ENCODE measurements at places on chromosomes 3 and 15.

GRCh38 chr3:29236146-29236840, 44.6 kb upstream of the RBMS3 start:
- no peak for DNase-seq

DNA sequence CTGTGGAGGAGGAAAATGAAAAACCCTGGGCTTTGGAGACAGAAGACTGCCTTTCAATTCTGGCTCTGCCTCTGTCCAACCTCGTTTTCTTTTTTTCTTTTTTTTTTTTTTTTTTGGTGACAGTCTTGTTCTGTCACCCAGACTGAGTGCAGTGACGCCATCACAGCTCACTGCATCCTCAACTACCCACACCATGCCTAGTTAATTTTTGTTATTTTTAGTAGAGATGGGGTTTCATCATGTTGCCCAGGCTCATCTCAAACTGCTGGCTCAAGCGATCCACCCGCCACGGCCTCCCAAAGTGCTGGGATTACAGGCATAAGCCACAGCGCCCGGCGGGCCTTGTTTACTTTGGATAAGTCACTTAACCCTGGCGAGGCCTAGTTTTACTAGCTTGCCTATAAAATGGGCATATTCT, 66.3 kb upstream of the SLC25A26 start:
- no peak for DNase-seq

DNA sequence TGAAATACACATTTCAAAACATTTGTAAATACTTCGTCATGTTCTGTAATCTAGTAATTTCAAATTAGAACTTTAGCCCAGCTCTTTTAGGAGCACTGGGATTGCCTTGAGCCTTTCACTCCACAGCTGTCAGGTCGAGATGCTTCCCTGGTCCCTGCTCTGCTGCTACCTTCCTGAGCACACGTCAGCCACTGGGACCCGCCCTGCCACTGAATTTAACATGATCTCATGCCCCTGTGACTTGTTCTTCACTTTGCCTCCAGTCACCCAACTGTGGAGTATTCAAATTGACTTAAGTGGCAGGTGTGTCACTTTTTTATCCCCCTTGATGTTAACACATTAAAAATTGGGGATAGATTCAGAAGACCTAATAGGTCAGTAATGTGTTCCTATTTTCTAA, 3.3 kb downstream of the ARRDC4 start:
- DNase-seq: no peak

DNA sequence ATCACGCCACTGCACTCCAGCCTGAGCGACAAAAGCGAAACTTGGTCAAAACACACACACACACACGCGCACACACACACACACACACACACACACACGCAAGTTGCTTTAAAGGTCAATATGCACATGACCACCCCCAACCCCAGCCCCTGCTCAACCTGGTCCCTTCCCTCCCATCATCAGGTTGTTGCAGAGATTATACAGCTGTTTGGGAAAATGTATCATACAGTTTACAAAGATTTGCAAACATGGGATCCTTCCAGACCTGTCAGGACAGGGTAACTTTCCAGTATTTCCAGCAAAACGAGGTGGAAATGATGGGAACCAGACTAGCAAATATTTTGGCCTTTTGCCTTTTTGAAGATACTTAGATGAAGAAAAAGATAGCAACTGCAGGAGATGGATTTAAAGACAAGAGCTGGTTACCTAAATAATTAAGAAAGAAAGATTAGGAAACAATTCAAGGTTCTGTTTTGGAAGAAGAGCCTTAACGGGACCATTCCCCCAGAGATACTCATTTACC, 80.2 kb downstream of the TNIK start:
- DNase-seq: no peak

DNA sequence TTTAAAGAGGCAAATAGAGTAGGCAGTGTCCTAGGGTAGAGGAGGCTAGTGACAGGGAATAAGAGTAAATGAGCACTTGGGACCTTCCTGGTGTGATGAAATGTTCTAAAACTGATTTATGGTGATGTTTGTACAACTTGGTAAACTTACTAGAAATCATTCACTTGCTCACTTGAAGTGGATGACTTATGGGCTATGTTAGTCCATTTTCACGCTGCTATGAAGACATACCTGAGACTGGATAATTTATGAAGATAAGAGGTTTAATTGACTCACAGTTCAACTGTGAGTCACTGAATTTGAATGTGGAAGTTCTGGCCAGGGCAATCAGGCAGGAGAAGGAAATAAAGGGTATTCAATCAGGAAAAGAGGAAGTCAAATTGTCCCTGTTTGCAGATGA, 31.7 kb upstream of the DHX36 start:
- DNase-seq: no peak

DNA sequence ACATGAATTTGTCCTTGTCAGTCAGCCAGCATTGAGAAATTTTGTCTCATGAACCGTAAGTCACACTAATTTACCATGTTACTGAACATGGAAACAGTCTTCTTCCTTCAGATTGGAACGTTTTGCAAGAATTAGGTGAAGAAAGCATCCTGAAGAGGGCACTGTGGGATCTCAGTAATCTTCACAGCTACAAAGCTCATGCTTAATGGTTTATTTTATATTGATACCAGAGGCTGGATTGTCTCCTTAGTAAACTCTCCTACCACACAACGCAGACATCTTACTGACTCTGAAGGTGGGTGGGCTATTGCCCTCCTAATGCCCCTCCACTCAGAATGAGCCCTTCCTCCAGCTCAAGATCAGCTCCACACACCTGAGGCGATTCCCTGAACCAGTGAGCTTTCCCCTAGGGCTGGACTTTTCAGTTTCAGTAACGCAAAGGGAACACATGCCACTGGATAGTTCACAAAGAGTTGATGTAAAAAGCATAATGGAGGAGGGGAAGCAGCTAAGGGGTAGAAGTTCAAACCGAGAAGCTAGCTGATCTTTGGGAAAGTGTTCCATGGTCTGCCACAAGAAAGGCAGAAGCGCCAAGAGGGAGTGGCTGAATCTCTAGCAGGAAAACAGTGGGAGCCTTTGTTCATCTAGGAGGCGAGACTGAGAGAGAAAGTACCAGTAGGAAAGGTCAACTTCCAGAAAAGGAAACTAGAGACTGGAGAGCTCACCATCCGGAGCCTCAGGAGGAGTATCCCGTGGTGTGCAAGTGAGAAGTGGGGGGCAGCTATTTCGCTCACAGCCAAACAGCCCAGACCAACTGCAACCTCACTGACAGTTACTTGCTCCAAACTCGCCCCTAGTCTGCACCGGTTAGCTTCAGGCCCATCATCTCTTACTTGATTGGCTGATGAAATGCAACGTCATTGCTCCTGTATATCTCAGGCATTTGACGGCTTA, at the start of gene SLC9C1:
SLC9C1 (minus strand) TSS at position 849 of the 954 bp plus-strand sequence. CDS start 7,425 bp downstream, outside the sequence.
- DNase-seq: peak; percentile 40

DNA sequence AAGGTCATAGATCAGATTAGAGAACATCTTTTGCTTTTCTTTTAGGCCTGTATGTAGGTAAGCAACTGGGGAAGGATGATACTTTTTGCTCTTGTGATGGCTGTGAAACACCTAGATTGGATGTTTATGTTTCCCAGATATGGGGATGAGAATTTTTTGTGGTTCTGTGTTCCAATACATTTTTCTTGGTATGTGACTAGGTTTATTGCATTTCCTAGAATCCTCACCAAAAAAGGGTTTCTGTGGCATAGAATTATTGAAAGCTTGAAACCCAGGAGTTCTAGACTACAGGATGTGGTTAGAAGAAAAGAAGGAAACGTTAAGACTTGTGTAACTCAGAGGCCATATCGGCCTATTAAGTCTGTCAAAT, 25.8 kb downstream of the OXNAD1 start:
- DNase-seq: no peak

GRCh38 chr3:152738656-152739055, 96.3 kb upstream of the P2RY1 start:
- no peak for DNase-seq

DNA sequence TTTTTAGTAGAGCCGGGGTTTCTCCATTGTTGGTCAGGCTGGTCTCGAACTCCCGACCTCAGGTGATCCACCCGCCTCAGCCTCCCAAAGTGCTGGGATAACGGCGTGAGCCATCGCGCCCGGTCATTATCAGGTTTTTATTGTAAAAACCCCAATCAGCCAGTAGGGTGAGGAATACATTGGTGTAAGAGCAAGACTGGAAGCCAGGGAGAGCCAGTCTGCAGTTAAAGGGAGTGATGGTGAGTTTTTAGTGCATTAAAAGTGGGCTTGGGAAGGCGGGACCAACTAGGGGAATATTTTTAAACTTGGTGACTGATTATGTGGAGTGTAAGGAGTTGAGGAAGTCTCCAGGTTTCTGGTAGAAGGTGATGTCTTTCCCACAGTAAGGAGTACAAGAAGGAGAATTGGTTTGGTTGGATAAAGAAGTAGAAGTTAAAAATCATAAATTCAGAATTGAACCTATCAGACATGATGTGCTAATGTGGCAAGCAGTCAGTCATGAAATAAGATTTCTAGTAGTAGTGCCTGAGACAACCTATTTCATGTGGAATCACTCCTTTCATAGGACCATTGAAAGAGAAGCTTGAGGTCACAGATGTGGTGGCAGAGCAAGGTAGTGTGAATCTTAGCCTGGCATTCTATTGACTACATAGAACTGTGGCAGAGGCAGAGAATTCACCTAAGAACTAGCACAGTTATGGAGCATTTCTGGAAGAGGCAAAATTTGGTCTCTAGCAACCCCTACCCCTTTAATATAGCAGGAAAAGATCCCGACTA, 2.4 kb upstream of the DCBLD2 start:
- DNase-seq: no peak

DNA sequence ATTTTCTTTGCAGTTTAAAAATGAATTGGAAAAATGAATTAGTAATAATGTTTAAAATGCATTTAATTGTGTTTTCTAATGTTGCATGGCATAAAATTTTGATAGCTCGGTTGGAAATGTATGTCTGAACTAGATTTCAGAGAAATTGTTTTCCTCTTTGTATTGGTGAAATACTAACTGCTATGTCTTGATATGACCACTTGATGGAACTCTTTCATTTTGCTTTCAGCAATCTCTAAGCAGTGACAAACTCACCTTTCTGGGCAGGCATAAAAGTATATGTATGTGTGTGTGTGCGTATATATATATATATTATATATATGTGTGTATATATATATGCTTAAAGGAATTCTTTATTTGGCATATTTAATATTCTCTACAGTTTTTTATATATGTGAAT, 239.3 kb upstream of the ZNF717 start:
- no peak for DNase-seq

DNA sequence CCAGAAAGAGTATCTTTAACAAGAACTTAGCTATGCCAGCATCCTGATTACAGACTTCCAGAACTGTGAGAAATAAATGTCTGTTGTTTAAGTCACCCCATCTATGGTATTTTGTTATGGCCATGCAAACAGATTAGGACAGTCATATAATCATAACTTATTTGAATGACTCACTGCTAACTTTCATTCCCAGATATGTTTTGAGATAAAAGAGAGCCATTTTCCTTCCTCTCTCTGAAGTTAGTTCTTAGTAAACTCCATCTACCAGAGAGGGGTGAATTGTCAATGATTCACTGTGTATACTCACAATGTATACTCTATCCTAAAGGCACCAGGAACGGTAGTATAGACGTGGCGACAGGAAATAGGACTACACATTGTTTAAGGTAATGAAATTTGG, 179.4 kb upstream of the DPH6 start:
- DNase-seq: no peak

DNA sequence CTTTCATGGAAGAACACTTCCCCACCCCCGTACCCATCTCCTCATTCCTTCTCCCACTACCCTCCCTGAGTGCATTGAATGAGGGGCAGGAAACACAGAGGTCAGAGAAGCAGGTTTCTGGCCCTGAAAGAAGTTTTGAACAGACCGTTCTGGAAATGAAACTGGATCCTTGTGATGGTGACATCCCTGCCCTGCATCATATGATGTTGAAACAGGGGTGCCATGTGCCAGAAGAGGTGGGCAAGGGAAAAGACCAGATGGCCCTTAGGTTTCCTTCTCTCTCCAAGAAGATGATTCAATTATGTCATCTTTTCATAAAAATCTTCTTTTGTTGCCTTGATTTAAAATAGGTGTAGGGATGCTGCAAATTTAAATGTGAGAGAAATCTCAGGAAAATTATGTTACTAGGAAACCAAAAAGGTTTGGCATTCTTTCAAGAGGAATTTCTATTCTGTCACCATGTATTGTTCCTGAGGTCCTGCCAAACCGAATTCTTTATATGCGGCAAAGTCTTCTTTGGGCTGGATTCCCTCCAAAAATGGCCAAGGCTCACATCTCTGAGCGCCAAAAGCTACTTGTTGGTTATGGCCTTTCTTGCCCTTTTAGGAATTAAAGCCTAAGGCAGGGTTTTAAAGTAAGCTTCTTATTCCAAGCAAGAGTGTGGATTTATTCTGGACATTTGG, 19.9 kb upstream of the TNFAIP8L3 start:
- no peak for DNase-seq

GRCh38 chr3:185744997-185745843, 79.6 kb downstream of the IGF2BP2 start:
- DNase-seq: no peak

DNA sequence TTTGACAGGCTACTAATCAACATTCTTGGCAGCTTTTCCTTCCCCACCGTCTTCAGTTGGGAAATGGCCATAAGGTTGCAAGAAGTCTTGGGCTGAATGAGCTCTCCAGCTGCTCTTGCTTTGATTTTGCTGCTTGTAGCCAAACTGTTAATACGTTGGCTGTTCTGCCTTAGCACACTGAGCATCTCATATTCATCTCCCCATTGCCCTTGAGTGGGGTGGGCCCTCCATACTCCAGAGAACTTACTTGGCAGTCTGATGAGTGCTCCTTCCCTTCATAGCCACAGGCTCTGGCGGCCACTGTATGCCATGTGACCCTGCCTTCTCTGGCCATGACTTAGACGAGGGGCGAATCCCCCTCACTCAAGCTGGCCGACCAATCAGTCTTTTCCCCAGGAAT, 25.8 kb upstream of the PAQR5 start:
- no peak for DNase-seq

- DNase-seq: no peak
Observed at GRCh38 chr3:46090161-46090591, 62.9 kb upstream of the XCR1 start.

GRCh38 chr3:129469026-129469425, 29.0 kb downstream of the IFT122 start:
- no peak for DNase-seq

- DNase-seq: no peak
Observed at GRCh38 chr3:100637197-100637631, 27.8 kb downstream of the ADGRG7 start.

GRCh38 chr3:123485551-123485950, 36.7 kb upstream of the ADCY5 start:
- DNase-seq: no peak

- DNase-seq: no peak
Observed at GRCh38 chr15:74621546-74621920, 5.9 kb downstream of the CLK3 start.

Measured in stimulated activated CD4-positive, alpha-beta T cell treated with anti-CD3 and anti-CD28 coated beads, Interleukin-2, amount 100 ng/mL, for 4 hours (primary cell).